Foreskin fibroblast (primary cell): ENCODE measurements at places on chromosomes 5 and 9.

DNA sequence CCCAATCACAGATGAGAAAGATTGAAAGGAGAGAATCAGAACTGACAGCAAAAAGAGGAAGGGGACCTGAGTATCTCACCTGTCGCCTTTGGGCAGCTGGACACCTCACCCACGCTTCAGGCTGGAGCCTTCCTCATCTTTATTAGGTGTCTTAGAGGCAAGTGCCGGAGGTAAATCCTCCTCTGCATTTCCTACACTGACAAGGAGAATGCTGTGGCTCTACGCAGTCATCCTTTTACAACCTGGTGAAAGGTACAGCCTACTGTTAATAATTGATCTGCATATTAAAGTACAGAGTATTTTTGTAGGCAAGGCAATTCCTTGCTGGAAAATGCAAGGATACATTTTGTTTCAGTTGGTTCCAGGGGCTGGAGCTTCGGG lies 34.8 kb downstream of the PRLR start:
- DNase-seq: no peak

GRCh38 chr9:70229026-70229425 lies 29.8 kb upstream of the SMC5 start:
- DNase-seq: peak; percentile 47

- peak; percentile 85 for DNase-seq
Observed at GRCh38 chr5:34652914-34653313, 3.2 kb upstream of the RAI14 start.

DNA sequence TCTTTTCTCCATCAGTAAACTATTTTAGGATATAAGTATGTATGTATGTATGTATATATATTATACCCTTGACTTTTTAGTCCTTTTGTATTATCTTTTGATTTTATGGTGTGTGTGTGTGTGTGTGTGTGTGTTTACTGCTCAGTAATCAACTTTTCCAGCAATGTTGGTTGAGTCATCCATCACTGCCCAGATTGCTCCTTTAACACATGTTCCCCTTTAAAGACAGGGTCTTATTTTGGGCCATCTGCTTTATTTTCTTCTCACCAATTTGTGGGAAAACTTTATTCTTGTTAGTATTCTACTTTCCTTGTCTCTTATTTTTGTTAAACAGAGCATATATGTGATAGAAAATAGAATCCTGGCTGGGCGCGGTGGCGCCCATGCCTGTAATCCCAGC lies 28.1 kb downstream of the ANKRD33B start:
- no peak for DNase-seq

GRCh38 chr9:93294011-93294410 lies 110.1 kb downstream of the WNK2 start:
- DNase-seq: no peak

DNA sequence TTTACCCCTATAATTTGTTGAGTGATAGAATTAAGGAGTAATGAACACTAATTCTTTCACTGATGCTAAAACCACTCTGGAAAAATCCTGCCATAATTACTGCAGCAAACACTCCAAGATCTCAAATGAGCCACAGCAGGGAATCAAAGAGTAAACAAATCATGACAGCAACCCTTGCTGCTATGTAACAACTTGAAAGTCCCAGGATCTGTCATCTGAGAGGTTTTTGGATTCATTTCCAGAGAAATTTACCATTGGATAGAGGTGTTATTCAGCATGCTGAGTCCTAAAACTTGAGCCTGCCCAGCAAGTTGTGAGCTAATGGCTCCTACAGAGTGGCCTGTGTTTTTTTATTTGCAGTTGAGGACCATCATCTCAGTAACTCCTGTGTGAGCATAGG lies 59.2 kb downstream of the PRLR start:
- no peak for DNase-seq

- DNase-seq: no peak
Observed at GRCh38 chr5:32476891-32477290, 32.4 kb upstream of the ZFR start.
